ENCODE measurements at places on chromosomes 1 and 21.

DNA sequence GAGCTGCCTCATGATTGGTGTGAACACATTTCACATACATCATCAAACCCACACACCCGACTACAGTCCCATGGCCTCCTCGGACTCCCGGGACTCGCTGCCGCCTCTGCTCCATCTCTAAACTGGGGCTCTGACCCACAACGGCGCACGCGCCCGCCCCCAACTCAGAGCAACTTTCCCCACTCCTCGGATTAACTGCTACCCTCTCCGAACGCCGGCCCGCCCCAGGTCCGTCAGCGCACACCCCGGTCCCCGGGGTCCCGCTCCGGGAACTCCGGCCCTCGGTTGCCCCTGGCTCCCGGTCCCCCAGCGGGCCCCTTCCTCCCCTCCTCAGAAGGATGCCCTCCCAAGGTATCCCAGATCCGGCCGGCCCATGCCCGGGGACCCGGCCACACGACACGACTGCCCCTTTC lies 740 bp downstream of the DSTYK start:
- DNase-seq: no peak

DNA sequence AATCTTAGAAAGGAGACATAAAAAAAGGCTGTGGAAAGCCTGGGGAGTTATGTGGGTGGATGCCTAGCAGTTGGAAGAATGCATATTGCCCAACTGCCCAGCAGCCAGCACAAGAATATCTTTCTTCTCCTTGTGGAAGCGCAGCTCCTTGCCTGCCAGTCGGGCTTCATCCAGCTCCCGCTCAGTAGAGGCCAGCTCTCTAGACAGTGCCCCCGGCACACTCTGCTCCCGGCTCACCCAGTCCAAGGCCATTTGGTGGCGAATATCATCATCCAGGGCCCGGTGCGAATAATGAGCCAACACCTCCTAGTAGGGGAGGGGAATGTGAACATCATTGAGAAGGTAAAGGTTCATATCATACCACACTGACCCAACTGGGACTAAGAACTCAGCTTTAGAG lies 9.0 kb upstream of the RBM8A start:
- no peak for DNase-seq

- no peak for DNase-seq
Measured at GRCh38 chr21:35561116-35561515, 499.2 kb downstream of the SETD4 start.

DNA sequence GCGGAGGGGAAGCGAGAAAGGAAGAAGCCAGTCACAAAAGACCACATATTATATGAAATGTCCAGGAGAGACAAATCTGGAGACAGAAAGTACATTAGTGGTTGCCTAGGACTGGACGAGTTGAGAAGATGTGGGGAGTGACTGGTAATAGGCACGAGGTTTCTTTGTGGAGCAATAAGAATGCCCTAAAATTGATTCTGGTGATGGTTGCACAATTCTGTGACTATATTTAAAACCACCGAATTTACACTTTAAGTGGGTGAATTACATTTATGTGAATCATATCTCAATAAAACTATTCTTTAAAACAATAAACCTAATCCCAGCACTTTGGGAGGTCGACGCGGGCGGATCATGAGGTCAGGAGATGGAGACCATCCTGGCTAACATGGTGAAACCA lies 63.1 kb downstream of the ZNF281 start:
- DNase-seq: no peak

Data from CD4-positive, alpha-beta memory T cell (primary cell).